Small intestine (tissue), 16 donors: ENCODE measurements at places on chromosomes 2 and 18.
A peak's percentile ranks its signal among the peaks of the same experiment; 100 is the strongest.

DNA sequence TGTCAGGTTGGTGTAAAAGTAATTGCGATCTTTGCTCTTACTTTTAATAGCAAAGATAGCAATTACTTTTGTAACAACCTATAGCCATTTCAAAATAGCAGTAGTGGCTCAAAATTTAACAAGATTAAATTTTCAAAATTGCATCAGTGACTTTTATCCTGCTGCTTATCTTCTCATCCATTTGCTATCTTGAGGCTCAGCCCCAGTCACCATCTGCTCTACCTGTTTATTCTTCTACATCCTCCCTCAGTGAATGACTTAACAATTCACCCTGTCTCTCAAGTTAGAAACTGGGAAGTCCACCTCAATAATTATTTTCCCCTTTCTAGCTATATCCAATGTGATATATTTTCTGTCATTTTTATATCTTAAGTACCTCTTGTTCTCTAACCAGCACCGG lies 148.6 kb upstream of the ZNF804A start:
- DNase-seq = no peak

DNA sequence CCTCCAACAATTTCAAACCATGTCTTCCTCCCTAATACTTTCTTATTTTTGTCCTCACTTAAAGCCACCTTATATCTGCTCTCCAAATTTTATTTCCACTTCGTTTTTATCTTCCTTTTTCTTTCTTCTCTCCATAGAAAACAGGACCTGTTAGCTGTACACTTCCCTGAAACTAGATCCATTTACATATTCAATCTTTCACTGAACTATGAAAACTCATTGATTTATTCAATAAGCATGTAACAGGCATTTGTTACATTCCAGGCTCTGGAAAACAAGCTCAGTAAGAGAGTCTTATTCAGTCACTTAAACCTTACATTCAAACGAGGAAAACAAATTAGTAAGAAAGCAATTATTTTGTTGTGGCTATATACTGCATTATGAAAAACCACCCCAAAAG lies 1225.3 kb downstream of the SUCLG1 start:
- DNase-seq = no peak

GRCh38 chr18:10216791-10217190 lies 237.6 kb upstream of the APCDD1 start:
- DNase-seq = no peak

DNA sequence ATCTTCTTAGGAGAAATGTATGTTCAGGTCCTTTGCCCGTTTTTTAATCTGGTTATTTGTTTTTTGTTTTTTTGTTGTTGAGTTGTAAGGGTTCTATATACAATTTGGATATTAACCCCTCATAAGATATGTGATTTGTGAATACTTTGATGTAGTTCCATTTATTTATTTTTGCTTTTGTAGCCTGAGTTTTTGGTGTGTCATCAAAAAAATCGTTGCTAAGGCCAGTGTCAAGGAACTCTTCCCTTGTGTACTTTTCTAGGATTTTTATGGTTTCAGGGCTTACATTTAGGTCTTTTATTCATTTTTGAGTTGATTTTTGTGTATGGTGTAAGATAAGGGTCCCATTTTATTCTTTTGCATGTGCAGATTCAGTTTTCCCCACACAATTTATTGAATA lies 372.6 kb downstream of the PLCL1 start:
- DNase-seq = no peak

DNA sequence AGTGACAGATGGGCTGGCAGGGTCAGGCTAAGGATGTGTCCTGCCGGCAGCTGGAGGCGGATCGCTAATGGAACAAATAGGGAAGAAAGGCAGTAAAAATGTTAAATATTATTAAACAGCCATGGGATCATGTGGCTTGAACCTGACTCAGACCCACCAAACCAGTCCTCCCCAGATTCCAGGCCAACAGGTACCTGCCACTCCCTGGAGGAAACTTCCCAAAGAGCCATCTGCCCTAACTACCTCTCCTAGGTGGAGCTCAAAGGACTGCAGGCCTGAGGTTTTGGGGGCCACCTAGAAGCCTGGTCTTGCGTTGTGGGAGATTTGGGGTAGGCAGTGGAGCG lies 34.3 kb downstream of the CIB4 start:
- peak; percentile 59 for DNase-seq

DNA sequence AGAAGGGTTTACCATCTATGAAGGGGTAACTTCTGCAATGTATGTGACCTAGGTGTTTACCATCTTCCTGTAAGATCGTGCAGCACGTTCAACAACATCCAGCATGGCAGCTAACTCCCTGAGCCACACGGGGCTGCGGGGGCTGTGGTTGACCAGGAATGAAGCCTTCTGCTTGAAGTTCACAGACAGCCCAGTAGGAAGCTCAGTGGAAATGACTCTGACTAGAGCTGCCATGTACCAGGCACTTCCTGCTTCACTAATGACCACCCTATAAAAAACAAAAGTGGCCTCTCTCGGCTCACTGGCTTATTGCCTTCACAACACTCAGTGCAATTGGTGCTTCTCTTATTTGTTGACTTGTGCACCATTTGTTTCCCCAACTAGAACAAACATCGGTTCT lies 99.7 kb upstream of the SMAD7 start:
- DNase-seq = peak; percentile 19

- no peak for DNase-seq
These were observed 17.4 kb downstream of the LDLRAD4 start for GRCh38 chr18:13235981-13236380.

DNA sequence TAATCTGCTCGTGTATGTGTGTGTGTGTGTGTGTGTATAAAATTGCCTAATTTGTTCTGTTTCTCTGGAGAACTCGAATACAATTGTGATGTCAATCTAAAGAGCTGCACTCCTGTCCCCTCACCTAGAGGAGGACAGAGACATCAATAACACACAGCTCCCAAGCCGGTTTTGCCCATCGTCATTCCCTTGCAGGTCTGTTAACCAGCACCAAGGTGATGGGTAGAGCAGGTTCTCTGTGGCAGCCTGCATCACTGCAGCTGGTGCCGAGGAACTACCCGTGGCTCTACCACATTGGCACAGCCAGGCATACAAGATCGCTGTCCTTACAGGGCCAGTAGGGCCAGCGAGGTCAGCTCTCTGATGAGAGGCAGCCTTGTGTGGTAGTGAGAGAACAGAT lies 41.0 kb downstream of the LBH start:
- no peak for DNase-seq

DNA sequence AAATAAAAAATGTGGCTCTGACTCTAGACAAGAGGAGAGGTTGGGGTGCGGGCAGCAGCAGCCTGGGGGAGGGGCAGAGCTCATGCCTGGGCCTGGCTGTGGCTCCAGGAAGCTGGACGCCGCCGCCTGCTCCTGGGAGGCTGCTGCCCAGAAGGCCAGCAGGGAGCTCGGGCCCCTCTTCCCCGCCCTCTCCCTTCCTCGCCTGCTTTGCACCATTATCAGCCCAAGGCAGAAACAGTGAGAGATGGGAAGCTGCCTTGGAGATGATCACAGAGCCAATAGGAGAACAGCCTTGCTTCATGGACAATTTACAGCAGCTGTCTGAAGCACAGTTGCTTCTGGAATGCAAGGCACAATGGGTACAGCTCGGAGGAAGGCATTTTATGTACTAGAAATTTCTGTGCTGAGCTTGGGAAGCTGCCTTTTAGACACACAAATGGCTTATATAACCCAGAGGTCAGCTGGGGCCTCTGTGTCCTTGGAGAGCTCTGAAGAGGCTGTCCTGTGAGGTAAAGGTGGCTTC lies 55.3 kb upstream of the AFF3 start:
- peak; percentile 57 for DNase-seq

DNA sequence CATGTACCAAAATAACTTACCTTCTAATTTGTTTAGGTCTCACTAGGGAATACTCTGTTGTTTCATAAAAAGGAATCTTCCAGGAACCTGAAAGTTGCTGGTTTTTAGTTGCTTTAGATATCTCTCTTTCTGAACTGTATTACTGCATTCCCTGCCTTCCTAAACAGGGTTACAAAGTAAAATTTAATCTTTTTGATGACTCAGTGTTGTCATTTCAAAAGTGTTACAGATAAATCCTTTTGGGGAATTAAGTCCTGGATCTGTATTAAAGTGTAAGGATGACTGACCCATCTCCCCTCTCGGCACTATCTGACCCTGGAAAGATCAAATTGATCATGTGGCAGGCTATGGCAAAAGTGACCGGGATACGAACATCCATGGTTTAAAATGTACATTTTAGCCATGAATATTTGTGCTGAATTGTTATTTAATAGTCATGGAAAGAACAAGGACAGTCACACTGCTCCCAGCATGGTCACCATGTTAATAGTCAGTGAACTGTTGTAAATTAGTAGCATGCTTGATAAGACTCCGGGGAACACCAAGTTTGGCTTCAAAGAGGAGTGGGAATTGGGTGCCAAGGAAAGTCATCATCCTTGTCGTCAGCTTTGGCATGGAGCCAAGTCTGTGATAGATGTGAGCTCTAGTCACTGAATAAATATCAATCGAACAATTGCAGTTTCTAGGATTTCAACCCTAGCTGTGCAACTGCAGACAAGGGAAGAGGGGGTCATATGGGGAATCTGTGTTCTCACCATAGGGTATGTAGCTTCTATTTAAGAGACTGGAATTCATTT lies 4.2 kb downstream of the PLEKHA3 start:
- peak; percentile 82 for DNase-seq
